T-helper 1 cell (primary cell): ENCODE measurements at places on chromosomes 7 and 10.

GRCh38 chr10:10589540-10590303 lies 427.9 kb upstream of the CELF2 start:
- DNase-seq: no peak

GRCh38 chr7:23275912-23276311 lies 23.2 kb upstream of the MALSU1 start:
- DNase-seq: no peak

DNA sequence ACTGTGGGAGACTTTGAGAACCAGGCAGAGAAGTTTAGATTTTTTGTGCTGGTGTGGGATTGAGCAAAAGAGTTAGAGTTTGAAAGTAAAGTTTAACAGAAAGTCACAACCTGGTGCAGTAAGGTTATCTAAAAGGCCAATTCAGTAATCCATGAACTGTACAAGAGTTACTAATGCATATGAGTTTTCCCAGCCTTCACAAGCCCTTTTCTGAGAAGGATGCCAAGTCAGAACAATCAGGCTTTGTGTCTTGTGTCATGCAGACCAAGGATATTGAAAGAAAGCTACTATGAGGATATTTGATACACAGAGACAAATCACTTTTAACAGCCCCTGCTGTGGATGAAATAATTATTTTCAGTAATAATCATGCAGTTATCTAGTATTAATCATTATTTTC lies 68.8 kb upstream of the MYO3A start:
- no peak for DNase-seq

- no peak for DNase-seq
Observed at GRCh38 chr10:34121781-34122622, 693.1 kb downstream of the PARD3 start.

DNA sequence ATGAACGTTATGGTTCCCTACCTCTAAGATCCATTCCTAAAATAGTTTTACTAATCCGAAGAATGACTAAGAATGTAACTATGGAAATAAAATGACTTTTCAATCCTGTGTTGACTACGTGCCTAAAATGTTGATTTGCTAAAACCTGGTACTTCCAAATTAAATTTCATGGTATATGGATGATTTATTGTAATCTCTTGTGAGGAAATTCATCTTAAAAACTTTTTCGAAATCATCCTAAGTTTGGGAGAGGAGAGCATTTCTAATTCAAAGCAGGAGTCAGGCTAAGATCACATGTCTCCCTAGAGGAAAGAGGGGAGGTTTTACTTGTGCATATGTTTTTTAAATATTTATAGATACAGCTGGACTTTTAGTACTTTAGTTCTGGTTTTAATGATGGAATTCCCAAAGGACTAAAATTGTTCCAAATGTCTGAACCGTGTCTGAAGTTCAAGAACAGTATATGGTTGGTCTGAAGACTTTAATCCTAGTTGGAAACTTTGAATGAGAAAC lies 483.9 kb downstream of the AUTS2 start:
- DNase-seq: no peak

GRCh38 chr7:116298576-116298975 lies 88.2 kb downstream of the TES start:
- DNase-seq: no peak
